ENCODE measurements at places on chromosomes 2 and 18.

GRCh38 chr18:61676773-61677434 lies 215.9 kb downstream of the RNF152 start:
- no peak for DNase-seq

DNA sequence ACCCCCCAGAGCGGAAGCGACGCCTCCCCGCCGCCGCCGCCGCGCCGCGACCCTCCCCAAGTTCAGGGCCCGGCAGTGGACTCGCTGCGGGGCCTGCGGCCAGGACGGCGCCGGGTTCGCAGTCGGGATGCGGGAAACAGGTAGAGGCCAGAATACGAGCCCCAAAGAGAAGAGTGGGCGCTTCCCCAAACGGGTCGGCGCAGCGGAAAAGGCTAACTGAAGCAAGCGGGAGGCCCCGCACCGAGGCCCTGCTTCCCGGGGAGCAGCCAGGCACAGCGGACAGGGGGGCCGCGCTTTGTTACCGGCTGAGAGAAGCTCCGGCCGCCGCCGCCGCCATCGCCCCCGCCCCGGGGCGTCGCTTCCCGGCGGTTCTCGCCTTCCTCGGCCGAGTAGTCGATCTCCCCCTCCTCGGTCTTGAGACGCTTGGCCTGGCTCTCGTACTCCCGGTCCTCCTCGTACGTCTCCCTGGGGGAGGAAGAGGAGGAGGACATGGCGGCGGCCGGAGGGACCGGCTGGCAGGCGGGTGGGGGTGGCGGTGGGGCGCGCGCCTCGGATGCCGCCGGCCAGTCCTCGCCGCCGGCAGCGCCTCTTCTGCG lies 494 bp downstream of the HNRNPLL start:
- DNase-seq: peak; percentile 39

DNA sequence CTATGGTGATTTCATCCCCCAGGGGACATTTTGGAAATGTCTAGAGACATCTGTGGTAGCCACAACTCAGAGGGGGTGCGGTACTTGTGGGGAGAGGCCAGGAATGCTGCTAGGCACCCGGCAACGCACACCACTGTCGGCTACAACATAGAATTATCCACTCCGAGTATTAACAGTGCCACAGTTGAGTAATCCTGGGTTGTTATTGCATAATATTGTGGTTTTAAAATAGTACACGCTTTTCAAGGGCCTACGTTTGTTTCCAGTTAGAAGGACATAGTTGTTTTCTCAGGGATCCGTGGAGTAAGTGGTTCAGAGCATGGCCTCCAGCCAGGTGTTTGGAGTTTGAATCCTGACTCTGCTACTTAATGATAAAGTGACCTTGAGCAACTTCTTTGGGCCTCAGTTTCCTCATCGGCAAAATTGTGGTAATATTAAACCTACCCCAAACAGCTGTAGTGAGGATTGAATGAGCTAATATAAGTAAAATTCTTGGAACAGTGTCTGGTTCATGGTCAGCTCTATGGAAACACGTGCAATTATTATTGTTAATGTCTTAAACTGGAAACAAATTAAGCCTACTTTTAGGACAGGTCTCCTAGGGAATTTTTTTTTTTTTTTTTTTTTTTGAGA lies 24.5 kb downstream of the CYP27A1 start:
- DNase-seq: no peak

DNA sequence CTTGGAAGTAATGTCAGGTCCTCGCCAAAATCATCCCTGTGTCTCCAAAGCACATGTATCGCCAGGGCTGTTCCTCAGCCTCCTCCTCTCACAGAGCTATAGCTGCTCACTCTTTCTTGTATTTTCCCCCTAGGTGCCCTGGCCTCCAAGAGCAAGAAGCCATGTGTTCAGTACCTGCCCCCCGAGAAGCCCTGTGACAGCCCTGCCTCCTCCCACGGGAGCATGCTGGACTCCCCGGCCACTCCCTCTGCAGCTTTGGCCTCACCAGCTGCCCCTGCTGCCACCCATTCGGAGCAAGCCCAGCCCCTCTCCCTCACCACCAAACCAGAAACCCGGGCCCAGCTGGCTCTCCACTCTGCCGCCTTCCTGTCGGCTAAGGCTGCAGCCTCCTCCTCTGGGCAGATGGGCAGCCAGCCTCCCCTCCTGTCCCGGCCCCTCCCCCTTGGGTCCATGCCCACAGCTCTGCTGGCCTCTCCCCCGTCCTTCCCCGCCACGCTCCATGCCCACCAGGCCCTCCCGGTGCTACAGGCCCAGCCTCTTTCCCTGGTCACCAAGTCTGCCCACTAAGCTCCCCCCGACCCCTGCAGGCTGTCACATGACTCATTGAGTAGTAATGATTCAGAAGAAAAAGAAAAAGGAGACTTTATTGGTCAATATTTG lies 18.8 kb downstream of the TGOLN2 start:
- no peak for DNase-seq

DNA sequence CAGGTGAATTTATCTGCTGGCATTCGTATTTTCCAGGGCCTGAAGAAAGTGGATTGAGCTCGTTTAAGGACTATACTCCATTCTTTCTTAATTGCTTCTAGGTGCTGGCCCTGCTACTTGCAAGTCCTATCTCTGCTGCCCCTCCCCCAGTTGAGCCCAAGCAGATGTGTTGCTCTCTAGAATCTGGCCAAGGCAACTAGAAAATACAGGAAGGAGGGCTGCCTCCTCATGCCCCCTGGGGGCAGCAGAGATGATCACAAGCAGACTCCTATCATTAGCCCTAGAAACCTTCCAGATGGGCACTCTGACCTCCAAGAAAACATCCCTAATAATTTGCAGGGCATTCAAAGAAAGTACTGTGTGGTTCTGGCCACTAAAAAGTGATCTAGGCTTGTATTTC lies 72.5 kb upstream of the CYP26B1 start:
- DNase-seq: no peak

DNA sequence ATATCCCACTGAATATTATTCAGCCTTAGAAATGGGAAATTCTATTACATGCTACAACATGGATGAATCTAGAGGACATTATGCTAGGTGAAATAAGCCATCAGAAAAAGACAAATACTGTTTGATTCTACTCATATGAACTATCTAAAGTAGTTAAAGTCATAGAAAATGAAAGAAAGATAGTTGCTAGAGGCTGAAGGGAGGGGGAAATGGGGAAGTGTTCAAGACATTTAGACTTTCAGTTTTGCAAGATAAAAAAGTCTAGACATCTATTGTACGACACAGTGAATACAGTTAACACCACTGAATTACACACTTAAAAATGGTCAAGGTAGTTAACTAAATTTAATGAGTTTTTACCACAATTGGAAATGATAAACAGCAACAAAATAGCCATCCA lies 835.9 kb upstream of the CHAC2 start:
- no peak for DNase-seq

GRCh38 chr2:120758181-120759144 lies 22.8 kb downstream of the GLI2 start:
- no peak for DNase-seq

- DNase-seq: no peak
Observed at GRCh38 chr18:68734308-68734707, 19.4 kb upstream of the TMX3 start.

DNA sequence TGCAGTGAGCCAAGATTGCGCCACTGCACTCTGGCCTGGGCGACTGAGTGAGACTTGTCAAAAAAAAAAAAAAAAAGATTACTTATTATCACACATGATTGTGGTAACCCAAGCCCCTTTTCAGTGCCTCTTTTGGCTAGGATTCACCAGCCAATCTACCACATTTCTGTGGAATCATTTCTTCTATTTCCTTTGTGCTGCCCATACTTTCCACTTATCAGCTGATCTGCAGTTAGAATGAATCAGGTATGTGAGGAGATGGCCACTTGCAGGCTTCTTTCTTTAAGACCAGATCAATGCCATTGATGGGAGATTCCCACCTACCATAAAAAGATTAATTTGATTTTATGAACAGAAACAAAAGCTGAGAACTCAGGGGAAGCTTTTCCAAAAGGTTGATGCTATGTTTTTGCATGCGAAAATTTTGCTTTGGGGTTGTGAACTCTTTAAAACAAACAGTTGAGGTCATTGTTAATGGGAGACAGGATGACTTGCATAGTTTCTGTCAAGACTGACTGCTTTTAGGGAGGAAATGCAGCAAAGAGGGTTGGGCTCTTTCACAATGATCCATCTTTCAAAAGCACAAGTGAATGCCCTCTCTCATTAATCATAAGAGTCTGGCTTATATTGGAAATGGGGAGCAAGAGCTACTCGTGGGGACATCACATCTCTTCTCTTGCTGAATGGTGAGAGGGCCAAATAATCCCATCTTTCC lies 66.9 kb upstream of the CYP26B1 start:
- DNase-seq: no peak

GRCh38 chr18:79779021-79779699 lies 18.6 kb upstream of the KCNG2 start:
- no peak for DNase-seq

- no peak for DNase-seq
Observed at GRCh38 chr2:44651974-44652373, 289.5 kb upstream of the SIX3 start.

GRCh38 chr2:26172871-26173775 lies at the start of gene GAREM2:
TSS of gene GAREM2 (plus strand) at chr2:26173088. CDS start at chr2:26173221, 133 bp downstream.
- no peak for DNase-seq

DNA sequence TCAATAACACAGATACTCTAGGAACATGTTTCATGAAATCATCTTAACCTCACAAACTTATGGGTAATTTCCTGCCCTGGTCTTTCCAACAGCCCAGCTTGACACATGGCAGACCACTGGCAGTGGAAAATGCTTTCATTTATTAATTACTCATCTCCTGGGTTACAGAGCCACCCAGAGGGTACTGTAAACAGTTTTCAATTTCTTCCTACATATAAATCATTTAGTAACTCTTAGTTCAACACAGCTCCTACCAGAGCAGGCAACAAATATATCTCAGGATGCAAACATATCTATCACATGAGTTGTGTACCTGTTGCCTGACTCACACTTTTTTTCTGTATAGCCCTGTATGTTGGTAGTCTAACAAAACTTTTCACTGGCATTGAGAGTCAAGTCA lies 99.2 kb upstream of the VRK2 start:
- no peak for DNase-seq

- DNase-seq: no peak
Observed at GRCh38 chr2:167454036-167454435, 565.8 kb downstream of the XIRP2 start.

- DNase-seq: no peak
Observed at GRCh38 chr2:176090862-176091261, 1.7 kb upstream of the HOXD13 start.

- no peak for DNase-seq
Observed at GRCh38 chr2:219523031-219523671, 8.9 kb downstream of the ASIC4 start.

Data from central memory CD4-positive, alpha-beta T cell (primary cell).